ENCODE measurements at places on chromosomes 1 and 21. TPM values are rescaled to one million over a fixed set of nuclear protein-coding genes. Genes with fewer than 3 reads are reported as not detected.

DNA sequence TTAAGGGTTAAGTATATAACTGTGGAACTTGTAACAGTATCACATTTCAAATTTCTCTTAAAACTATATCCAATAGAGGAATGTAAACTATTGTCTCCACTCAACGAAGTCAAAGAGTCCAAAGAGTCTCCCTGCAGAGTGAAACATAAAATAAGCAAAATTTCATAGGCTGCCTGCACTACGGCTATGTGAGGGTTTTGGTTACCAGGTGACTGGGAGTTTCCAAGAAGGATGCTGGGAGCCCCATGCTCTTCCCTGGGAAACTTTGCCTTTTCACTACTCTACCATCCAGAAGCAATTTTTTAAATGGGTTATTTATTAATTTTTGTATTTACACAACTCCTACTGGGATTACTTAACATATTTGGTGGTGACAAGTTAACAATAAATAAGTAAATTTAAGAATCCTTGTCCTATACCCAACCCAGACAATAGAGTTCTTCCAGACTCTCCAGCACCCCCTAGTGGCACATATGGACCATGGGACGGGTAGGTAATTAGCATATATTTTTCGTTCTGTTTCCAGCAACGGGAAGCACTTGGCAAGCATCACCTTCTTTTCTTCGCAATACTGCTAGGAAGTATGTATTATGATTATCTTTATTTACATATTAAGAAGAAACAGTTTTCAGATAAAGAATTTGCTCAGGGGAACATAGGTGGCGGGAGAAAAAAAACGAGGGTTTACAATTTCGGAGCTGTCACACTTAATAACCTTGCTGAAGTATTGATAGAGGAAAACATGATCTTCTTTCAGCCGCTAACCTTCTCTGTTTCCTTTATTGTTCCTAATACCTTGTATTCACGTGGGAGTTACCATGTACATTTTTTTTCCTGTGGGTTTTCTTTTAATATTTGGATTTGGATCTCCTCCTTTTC, 3.5 kb downstream of the FMO2 start:
- no peaks in the 10 kb centered on the region for H3K4me1 ChIP-seq
- H3K27ac ChIP-seq, result no peak overlapping the region
- H3K27me3 ChIP-seq, result no peaks in the 10 kb centered on the region
- DNase-seq, result peak; percentile 58

GRCh38 chr1:64572222-64572900, 102.4 kb downstream of the CACHD1 start:
- no peaks in the 10 kb centered on the region for H3K27me3 ChIP-seq
- DNase-seq, result peak; percentile 56
- peaks cover 21% of the 10 kb centered on the region for H3K4me1 ChIP-seq
- H3K27ac ChIP-seq, result peak overlapping the region; percentile 31
- 0 out of 3 replicates have a peak overlapping the region, but pooled peaks have one; percentile 3 for H3K4me3 ChIP-seq

GRCh38 chr1:193794239-193794638, 607.8 kb upstream of the B3GALT2 start:
- H3K27me3 ChIP-seq, result no peaks in the 10 kb centered on the region
- H3K27ac ChIP-seq, result no peak overlapping the region
- no peaks in the 10 kb centered on the region for H3K4me1 ChIP-seq

Gene OLFML2B
- 1.4 TPM for total RNA-seq

Gene CYP4B1
- not detected for total RNA-seq

DNA sequence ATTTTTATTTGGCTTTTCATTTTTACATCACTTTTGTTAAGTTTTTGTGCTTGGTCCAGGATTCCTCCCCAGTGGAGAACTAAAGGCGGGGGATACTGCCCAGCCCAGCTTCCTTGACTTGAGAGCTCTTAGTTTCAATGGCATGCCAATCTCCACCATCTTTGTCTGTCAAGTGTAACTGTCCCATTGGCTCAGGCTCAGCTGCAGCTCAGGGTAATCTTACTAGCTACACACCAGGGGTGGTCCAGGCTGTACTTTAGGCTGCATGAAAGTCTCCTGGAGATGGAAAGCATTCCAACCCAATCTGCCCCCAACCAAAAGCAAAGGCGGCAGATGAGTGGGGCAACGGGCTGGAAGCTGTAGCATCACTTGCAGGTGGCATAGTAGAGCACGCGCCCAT, 31.4 kb downstream of the CAMK1G start:
- H3K36me3 ChIP-seq, result no peaks in the 10 kb centered on the region
- H3K4me3 ChIP-seq, result no peak overlapping the region
- DNase-seq, result no peak
- no peaks in the 10 kb centered on the region for H3K4me1 ChIP-seq
- H3K27ac ChIP-seq, result no peak overlapping the region
